ENCODE measurements at places on chromosomes 16 and 17.

GRCh38 chr16:75402159-75402820 is 31.0 kb downstream of the CFDP1 start:
- no peak for DNase-seq

DNA sequence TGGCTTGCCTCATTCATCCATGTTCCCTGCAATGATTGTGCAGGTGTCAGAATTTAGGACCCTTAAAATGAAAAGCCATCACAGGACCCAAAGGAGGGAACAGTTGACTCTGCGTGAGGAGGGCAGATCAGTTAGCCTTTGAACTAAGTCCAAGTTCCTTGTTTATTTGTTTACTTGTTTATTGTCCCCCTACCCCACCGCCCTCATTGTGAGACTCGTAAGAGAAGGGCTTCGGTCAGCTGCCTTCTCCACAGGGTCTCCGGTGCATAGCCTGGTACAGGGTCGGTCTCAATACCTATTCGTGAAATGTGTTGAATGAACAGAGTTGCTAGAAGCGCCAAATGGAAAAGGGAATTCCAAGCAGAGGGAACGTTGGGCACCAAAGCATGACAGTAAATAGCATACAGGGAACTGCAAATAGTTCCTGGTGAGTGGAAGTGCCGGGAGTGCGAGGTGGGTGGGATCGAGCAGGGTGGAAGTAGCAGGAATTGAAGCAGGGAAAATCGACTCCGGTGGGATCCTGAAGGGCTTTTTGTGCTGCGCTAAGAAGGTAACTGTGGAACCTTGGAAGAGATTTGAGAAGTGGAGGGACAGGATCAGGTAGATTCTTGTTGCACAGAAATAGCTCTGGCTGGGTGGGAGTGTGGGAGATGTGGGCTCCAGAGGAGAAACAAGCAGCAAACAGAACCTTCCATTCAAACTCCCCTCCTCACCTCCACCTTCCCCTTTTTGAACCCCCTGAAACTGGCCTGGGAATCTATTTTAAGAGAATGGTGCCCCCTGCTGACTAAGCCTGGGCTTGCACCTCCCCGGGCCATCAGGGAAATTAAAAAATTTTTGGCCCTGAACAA is 12.7 kb downstream of the SLC35B1 start:
- no peak for DNase-seq

DNA sequence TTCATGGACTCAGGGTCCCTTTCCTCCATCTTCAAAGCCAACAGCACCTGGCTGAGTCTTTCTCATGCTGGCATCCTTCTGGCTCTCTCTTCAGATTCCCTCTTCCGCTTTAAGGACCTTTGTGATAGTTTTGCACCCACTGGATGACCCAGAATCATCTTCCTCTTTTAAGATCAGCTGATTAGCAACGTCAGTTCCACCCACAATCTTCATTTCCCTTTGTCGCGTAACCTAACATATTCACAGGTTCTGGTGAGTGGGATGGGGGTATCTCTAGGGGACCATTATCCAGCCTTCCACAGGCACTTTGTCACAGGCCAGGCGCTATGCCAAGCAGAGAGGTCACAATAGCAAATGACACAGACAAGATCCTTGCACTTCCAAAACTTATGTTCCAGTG is 593.8 kb downstream of the MAF start:
- no peak for DNase-seq

- DNase-seq = no peak
Observed at GRCh38 chr16:68752602-68753001, 15.5 kb downstream of the CDH1 start.

DNA sequence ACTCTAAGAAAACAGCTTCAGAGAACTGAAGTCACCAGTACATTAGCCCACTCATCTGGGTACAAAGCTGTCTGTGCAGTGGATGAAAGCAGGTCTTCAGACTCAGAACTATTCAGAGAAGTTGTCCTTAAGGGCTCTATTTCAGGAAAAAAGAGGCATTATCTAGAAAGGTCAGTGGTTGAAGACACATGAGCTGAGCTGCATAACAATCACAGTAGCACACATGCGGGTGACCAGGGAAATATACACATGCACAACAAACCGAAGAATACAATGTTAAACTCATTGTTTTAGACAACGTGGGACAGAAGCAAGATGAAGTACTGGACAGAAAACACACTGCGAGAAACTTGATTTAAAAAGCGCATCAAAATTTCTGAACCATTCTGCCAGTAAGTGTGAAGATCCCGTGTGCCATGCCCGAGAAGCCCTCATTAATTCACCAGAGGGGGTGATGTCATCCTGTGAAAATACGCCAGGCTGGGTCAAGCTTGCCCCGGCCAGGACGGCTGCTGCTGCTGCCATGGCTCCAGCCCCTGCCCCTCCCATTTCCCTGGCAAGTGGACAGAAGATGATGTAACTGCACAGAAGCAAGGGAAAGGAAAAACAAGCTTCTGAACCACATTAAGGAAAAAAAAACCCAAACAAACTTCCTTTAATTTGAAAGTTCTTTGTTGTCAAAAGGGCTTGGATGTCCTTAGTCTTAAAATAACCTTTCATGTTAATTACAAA is 10.1 kb downstream of the DYNC1LI2 start:
- DNase-seq = no peak
